Left cardiac atrium (tissue), 4 donors: ENCODE measurements at places on chromosomes 2 and 18. TPM values are rescaled to one million over a fixed set of nuclear protein-coding genes. Genes with fewer than 3 reads are reported as not detected.

NEURL3 gene
- total RNA-seq: not detected

TGFA gene
- total RNA-seq: 1.0 TPM

AQP12A gene
- not detected for total RNA-seq

SIX3 gene
- not detected for total RNA-seq

SPATA3 gene
- not detected for total RNA-seq

EVX2 gene
- not detected for total RNA-seq

DSC2 gene
- total RNA-seq: 14.1 TPM

TNFAIP6 gene
- 5.1 TPM for total RNA-seq

CNGA3 gene
- total RNA-seq: not detected

RIF1 gene
- total RNA-seq: 19.4 TPM

NEU2 gene
- not detected for total RNA-seq

GBX2 gene
- total RNA-seq: not detected

DNA sequence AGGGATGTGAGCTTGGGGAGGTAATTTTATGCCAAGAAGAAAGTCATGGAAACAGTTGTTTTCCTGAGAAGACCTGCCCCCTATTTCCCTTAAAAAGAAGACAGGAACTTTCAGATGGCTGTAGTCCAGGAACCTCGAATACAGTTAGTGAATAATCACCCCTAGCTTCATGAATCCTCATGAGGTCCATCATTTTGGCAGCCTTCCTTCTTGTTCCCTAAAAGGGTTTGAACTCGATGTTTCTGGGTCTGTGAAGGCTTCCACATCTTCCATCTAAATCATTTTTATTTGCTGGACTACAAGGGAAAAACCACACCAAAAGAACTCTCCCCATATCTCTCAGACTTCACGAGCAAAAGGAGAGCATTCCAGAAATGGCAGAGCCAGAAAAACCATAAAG is 290.8 kb downstream of the SLC4A3 start:
- no peak for DNase-seq

DNA sequence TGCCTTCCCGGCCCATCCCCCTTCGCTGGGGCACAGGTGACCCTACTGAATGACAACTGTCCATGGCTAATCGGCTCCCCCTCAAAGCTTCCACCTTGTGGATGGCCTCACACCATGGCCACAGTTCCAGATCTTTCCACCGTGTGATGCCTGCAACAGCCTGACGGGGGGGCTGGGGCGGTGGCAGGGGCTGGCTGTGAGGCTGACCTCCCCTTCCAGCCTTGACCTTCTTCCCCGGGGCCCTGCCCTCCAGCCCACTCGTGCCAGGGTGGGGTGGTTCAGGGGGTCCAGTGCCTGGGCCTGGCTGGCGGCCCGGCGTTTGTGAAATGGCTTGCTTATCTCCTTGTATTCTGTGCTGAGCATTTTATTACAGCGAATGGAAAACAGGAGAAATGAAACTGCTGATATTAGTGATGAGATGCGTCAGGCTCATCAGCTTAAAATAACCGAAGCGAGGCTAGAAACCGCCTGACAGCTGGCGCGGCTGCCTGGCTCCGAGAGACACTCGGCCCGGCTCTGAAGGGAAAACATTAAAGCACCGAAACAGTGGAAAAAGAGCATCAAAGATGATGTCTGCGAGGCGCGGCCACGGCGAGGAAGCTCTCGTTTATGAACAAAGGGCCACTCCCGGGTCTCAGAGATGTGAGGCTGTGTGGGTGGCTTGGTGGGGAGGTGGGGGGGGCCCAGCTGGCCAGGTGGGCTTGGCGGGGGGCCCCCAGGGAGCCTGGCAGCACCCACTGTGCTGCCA is 916 bp upstream of the PDCD1 start:
- DNase-seq: peak; percentile 80

GRCh38 chr2:2704428-2705090 is 373.5 kb upstream of the MYT1L start:
- DNase-seq: no peak

- peak; percentile 29 for DNase-seq
Observed at GRCh38 chr2:28274911-28275685, 117.6 kb upstream of the FOSL2 start.

- no peak for DNase-seq
Observed at GRCh38 chr2:11812466-11813248, 66.2 kb downstream of the LPIN1 start.

DNA sequence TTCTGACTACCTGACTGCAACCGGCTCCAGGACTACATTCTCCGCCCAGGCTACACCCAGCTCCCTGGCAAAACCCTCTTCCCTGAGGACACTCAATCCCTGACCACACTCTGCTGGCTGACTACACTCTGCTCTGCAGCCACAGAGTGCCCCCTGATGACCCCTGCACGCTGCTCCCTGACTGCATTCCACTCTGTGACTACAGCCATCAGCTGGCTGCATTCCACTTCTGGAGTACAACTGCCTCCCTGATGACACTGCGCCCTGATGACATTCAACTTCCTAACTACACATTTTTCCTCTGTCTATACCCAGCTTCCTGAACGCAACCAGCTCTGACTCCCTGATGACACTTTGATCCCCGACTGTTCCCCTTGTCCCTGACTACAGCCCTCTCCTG is 71.3 kb upstream of the NRXN1 start:
- no peak for DNase-seq

GRCh38 chr2:100629309-100629708 is 66.5 kb downstream of the PDCL3 start:
- DNase-seq: no peak

- no peak for DNase-seq
Observed at GRCh38 chr18:47842836-47843235, 87.6 kb downstream of the SMAD2 start.

DNA sequence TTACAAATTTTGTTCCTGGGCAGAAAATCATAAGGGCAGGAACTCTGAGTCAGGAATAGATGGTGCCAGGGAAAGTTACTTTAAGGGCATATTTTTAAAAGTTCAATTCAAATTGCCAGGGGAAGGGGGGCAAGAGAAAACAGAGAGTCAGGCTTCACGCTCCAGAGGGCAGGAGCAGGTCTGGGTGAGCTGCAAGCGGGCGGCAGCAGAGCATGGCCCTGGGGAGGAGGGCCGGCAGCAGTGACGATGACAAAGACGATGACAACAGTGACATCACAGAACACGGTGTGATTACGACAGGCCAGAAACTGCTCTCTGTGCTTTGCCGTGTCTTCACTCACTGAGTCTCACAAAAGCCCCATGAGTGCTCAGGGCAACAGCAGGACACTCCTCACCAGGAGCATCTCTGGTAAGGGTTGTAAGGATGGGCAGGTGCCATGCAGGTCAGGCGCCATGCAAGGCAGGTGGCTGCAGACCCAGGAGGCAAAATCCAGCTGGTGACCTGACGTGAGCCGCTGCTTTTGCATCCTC is 23.3 kb downstream of the CHST10 start:
- DNase-seq: no peak

GRCh38 chr2:9430316-9431293 is 7.2 kb downstream of the CPSF3 start:
- no peak for DNase-seq

GRCh38 chr2:239339726-239340601 is 60.9 kb downstream of the HDAC4 start:
- no peak for DNase-seq

DNA sequence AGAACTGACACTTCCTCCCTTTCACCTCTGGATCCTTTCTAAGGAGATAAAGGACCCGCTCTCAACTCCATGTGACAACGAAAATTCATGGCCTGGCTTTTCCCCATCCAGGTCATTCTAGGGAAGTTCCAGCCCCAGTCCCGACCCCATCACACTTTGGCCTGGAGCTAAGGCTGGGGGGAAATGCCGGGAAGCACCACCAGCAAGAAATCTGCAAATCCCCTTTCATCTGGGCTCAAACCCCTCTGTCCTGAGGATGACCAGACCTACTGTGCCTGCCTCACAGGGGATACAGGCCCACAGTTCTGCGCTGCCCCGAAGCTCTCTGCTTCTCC is 1.3 kb downstream of the SIX2 start:
- DNase-seq: no peak

DNA sequence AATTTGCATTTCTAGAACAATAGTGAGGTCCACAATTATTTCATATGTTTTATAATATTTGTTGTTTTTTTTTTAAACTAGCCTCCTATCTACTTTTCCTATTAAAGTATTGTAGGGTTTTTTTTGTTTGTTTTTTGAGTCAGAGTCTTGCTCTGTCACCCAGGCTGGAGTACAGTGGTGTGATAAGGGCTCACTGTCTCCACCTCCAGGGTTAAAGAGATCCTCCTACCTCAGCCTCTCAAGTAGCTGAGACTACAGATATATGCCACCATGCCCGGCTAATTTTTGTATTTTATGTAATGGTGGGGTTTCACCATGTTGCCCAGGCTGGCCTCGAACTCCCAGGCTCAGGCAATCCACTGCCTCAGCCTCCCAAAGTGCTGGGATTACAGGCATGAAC is 122.5 kb downstream of the SLC39A10 start:
- DNase-seq: no peak

DNA sequence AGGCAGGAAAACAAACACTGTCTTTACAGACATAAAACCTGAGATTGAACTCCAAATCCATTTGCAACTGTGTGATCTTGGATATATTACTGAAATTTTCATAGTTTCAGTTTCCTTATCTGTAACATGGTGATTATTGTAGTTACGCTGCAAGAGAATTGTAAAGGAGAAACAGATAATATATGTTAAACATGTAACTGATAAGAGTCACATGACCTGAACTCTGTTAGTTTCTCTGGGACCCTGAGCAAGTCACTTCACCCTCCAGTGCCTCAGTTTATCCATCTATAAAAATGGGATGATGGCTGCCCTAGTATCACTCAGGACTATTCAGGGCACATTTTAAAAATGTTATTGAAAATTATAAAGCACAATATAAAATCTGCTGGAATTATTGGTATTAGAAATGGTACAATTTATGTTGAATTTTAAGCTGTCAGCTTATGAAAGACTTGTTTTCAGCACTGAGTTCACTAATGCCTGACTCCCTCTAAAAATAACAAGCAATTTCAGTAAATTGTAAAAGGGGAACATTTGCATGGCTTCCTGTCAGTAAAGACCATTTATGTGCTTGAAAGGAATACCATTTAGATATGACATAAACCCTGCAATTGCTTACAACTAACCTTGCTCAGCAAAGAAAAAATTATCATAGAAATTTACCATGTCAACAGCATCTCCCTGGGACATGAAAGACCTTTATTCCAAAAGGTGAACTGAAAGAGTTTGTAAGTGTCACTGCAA is 393.5 kb downstream of the RAD51AP2 start:
- DNase-seq: no peak

DNA sequence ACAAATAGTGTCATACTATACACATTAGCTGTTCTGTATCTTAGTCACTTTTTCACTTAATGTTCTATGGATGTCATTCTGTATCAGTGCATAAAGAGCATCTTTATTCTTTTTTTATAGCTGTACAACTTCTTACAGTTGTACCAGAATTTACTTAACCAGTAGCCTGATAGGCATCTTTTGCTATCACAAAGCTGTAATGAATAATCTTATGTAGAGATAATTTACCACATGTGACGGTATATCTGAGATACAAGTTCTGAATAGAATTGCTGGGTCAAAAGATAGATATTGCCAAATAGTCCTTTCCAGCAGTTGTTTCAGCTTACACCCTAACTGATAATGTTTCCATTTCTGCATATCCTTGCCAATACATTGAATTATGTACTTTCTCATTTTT is 70.0 kb downstream of the PTRHD1 start:
- DNase-seq: no peak

DNA sequence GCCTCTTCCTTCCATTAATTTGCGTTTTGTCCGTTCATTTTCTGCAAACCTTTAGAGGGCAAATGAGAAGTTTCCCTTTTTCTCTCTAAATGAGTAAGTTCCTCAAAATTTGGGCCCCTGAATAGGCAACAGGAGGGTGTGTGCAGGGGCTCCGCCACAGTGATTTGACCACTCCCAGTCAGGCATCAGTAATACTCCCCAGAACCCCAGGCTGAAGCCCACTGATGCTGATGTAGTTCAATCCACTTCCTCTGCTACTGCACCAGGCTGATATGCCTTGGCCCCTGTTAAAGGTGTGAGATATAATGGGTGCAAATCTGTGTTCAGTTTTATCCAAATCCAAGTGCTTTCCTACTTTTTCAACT is 1150.0 kb downstream of the RPIA start:
- DNase-seq: no peak

DNA sequence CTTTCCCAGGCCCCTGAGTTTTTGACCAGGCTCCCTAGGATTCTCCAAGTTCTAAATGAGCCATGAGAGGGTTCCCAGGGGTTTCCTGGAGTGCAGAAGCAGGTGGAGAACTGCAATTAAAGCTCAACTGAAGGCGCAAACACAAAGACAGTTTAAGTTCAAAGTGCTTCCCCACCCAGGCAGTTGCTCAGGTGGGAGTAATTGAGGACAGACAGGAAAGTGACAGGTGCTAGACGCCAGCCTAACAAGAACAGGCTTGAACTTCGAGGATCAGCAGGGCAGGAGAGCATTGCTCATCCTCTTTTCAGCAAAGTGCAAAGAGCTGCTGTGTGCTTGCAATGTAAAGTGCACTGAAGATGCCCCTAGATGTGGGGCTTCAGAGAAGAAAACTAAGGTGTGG is 77.2 kb upstream of the ST8SIA3 start:
- no peak for DNase-seq

GRCh38 chr2:62457556-62457955 is 48.4 kb downstream of the TMEM17 start:
- DNase-seq: no peak

DNA sequence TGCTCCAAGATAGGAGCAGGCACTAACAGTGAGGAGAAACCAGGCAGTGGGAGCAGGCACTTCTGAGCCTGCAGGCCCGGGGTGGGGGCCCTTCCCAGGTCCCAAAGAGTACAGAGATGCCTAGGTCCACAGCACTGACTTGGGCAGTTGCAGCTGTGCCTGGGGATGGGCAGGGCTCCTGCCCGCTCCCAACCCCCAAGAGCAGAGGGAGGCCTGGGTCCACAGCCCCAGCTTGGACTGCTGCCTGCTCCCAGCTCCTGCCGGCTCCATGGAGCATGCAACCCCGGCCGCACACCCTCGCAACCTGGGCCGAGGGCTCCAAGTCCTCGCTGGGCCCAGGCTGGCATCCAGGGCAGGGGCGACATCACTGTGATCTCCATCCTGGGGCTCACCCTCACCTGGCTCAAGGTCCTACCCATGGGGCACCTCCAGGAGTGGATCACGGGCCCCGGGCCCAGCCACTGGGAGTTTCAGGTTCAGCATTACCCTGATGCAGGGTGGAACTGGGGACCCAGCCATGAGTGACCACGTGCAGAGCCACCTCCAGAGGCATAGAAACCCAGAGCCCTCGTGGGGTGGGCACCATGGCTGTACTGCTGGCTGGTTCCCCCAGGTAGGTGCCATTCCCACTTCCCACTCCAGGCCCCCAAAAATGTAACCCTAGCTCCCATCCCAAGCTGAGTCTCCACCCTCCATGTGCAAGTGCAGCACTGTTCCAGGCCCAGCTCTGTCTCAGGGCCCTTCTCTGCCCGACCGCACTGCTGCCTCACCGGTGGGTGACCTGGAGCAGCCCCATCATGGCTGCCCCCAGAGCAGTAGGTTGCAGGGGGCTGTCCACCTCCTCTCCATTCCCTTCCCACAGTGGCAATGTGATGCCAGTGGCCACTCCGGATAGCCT is 325.6 kb downstream of the NR4A2 start:
- peak; percentile 13 for DNase-seq

- no peak for DNase-seq
Observed at GRCh38 chr2:21804151-21804550, 680.4 kb downstream of the TDRD15 start.

- DNase-seq: no peak
Observed at GRCh38 chr18:3392467-3392855, 57.5 kb upstream of the TGIF1 start.

- DNase-seq: no peak
Observed at GRCh38 chr2:86037795-86038192, 67.9 kb downstream of the POLR1A start.
